Testis (tissue), 5 donors: ENCODE measurements at places on chromosomes 7 and 10. TPM values are rescaled to one million over a fixed set of nuclear protein-coding genes. Genes with fewer than 3 reads are reported as not detected.

- H3K4me1 ChIP-seq: no peaks in the 10 kb centered on the region
- H3K4me3 ChIP-seq: no peak overlapping the region
- no peaks in the 10 kb centered on the region for H3K36me3 ChIP-seq
- no peak overlapping the region for H3K27ac ChIP-seq
- DNase-seq: peak; percentile 65
- no peaks in the 10 kb centered on the region for H3K27me3 ChIP-seq
These were observed 87.0 kb upstream of the IGFBP3 start for GRCh38 chr7:46007990-46008643.

Gene KAZALD1
- polyA plus RNA-seq: 6.8 TPM

- peak; percentile 77 for DNase-seq
- H3K4me3 ChIP-seq: no peak overlapping the region
- peaks cover 4% of the 10 kb centered on the region for H3K4me1 ChIP-seq
- H3K27ac ChIP-seq: no peak overlapping the region
These were observed 435.8 kb upstream of the MGMT start for GRCh38 chr10:129030996-129031843.

Gene EEPD1
- polyA plus RNA-seq: 11.8 TPM

- DNase-seq: no peak
- no peaks in the 10 kb centered on the region for H3K36me3 ChIP-seq
- H3K27ac ChIP-seq: no peak overlapping the region
- no peaks in the 10 kb centered on the region for H3K4me1 ChIP-seq
- no peak overlapping the region for H3K4me3 ChIP-seq
These were observed 89.6 kb upstream of the ITGB1 start for GRCh38 chr10:33047655-33048054.

- H3K27me3 ChIP-seq: no peaks in the 10 kb centered on the region
- no peak overlapping the region for H3K4me3 ChIP-seq
- H3K27ac ChIP-seq: no peak overlapping the region
- no peaks in the 10 kb centered on the region for H3K36me3 ChIP-seq
These were observed 107.4 kb downstream of the SH3PXD2A start for GRCh38 chr10:103748020-103748419.

DNA sequence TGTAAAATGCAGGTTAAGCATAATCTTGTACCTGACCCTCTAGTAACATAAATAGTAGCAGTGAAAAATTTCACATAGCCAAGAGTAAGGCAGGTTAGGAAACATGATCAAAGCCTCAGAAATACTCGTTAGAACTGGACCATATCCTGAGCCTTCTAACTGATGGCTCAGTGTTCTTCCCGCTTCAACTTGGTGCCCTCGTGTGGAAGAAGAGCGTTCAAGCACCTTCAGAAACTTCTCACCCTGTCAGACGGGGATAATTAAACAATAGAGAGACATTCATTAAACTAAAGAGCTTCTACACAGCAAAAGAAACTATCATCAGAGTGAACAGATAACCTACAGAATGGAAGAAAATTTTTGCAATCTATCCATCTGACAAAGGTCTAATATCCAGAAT is 124.5 kb downstream of the MYOF start:
- H3K4me3 ChIP-seq: no peak overlapping the region
- H3K36me3 ChIP-seq: no peaks in the 10 kb centered on the region
- H3K27me3 ChIP-seq: no peaks in the 10 kb centered on the region
- peak; percentile 44 for DNase-seq
- no peaks in the 10 kb centered on the region for H3K4me1 ChIP-seq

Gene RAPGEF5
- 16.8 TPM for polyA plus RNA-seq

Gene SLC18A3
- polyA plus RNA-seq: not detected
